ENCODE measurements at places on chromosomes 13 and 19. TPM values are rescaled to one million over a fixed set of nuclear protein-coding genes. Genes with fewer than 3 reads are reported as not detected.

Gene NANOS2
- not detected for total RNA-seq

Gene ZNF728
- total RNA-seq = not detected

Gene LILRA1
- not detected for total RNA-seq

Gene GPC5
- total RNA-seq = 1.8 TPM

Gene LRRC25
- not detected for total RNA-seq

Gene MBD3L5
- not detected for total RNA-seq

Gene RFXAP
- total RNA-seq = 0.83 TPM

Measured in IMR-90 (cell line).